ENCODE measurements at places on chromosomes 1 and 21. TPM values are rescaled to one million over a fixed set of nuclear protein-coding genes. Genes with fewer than 3 reads are reported as not detected.

GRCh38 chr1:35845766-35846165 is 37.2 kb upstream of the AGO1 start:
- DNase-seq = no peak

Gene ELF3
- polyA plus RNA-seq = 0.11 TPM

Gene TEX50
- polyA plus RNA-seq = not detected

- DNase-seq = peak; percentile 63
These were observed 16.4 kb downstream of the ATP1A2 start for GRCh38 chr1:160131803-160132565.

DNA sequence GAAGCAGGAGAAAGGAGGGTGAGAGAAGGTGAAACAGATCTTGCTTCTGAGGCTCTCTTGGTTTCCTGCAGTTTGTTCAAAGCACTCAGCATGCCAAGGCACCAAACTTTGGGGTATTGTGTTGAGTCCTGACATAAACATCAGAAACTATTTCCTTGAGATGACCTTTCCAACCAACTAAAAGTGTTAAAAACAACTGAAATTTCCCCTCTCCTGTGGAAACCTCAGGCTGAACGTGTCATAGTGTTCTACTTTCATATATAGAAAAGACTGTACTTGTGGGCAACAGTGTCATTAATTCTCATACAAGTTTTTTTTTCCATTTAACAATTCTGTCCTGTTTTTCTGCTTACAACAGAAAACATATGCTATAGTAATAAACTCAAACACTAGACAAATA is 6.3 kb upstream of the LYST start:
- DNase-seq = no peak

Gene PLEKHN1
- polyA plus RNA-seq = 0.14 TPM

DNA sequence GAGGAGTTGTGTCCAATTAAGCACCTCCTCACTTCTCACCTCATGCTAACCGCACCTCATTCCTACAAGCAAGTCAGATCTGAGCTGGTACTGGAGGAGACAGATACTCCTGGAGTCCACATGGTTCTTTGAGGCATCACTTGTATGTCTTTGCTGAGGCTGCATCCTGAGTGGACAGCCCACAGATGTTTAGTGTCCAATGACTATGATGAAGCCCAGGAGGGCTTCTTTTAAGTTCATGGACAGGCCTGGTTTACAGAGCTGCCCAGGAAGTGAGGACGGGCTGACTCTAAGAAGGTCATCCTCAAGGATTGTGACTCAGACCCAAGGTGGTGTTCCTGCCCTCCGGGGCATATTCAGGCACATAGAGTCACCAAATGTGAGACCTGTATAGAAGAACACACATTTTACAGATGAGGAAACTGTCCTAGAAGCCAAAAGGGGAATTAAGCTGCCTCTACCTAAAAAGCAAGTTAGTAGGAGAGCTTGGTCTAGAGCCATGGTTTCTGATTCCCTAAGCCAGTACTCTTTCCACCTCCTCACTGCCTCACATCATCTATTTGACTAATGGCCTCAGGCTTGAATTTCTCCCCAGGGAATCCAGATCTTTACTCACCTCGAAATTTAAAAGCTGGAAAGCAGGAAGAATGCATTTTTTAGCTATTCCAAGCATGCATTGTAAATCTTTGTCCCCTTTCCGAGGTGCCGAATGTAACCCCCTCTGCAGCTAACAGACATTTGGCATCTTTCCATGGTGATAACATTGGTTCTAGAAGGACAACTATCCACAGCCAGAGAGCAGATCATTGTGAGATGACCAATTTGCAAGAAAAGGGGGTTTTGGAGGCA is 228.1 kb downstream of the OMA1 start:
- DNase-seq = no peak

Gene FAM72C
- polyA plus RNA-seq = 0.14 TPM

DNA sequence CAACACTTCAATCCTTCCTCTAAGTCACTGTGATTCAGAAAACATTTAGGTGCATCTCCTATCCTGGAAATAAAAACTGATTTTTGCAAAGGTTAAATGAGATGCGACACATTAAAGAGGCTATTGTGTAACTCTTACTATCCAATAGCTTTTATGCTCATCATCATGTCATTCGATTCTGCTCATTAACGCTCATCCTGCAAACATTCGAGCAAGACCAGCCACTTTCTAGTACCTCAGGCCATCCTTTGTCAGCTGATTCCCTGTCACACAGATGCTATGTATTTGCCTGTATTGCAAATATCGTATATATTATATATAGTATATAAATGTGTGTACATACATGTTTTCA is 131.6 kb downstream of the TLR5 start:
- DNase-seq = no peak

Gene LCE2C
- not detected for polyA plus RNA-seq

GRCh38 chr21:46561445-46562090 is 43.3 kb downstream of the S100B start:
- no peak for DNase-seq

DNA sequence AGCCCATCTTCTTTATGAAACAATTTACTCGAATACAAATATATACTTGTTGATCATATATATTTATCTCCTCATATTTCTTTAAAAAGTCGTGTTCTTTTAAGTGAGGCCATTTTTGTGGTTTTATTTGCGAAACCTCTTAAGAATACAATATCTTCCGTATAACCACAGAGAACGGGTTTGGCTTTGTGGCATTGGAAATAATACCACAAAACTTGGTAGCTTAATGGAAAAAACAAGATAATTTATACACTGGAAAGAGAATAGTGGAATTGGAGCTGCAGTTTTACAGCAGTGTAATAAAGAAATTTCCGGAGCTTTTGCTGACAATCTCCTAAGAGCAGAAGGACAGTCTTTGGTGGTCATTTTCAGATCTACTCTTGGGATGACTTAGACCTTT is 29.4 kb downstream of the PTGFR start:
- DNase-seq = no peak

Gene KRTAP7-1
- not detected for polyA plus RNA-seq

DNA sequence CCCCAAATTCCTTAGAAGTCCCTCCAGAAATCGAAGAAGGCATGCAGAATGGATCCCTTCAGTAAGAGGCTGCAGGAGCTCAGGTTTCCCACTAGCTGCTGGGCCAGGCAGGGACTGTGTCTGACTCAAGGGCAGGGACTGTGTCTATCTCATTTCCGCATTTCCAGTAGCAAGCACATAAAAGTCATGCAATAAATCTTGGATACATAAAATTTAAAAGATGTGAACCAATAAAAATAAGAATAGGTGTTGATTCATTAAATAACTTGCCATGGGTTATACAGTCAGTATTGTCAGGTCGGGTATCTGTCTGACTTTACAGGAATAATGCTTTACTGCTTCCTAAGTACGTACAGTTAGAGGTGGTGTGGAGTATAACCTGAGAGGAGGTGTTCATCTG is 15.2 kb downstream of the PM20D1 start:
- DNase-seq = no peak

- DNase-seq = no peak
These were observed 179.0 kb downstream of the EIF4G3 start for GRCh38 chr1:20997602-20998224.

DNA sequence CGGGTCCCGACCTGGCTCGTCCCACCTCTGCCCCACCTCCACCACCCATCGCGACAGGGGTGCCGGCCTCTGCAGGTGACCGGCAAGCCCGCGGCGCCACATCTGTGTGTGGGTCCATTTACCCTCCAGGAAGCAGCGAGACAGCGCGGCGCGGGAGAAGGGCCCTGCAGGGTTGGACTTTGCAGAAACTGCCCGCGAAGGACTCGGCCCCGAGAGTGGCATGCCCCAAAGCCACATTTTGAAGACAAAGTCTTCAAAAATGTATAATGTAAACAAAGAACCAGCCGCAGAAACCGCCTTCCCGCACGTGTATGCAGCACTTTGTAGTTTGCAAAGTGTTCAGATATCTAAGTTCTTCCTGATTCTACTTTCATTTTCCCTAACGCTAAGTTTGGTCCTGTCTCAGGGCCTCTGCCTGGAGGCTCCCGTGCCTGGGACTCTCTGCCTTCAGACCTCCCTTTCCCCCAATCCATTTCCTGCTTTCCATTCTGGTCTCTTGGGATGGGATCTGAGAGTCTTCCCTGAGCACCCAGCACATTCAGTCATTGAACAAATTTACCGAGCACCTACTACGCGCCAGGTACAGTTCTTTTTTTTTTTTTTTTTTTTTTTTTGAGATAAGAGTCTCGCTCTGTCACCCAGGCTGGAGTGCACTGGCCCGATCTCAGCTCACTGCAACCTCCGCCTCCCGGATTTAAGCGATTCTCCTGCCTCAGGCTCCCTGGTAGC is 524 bp upstream of the TMCO4 start:
- peak; percentile 82 for DNase-seq

DNA sequence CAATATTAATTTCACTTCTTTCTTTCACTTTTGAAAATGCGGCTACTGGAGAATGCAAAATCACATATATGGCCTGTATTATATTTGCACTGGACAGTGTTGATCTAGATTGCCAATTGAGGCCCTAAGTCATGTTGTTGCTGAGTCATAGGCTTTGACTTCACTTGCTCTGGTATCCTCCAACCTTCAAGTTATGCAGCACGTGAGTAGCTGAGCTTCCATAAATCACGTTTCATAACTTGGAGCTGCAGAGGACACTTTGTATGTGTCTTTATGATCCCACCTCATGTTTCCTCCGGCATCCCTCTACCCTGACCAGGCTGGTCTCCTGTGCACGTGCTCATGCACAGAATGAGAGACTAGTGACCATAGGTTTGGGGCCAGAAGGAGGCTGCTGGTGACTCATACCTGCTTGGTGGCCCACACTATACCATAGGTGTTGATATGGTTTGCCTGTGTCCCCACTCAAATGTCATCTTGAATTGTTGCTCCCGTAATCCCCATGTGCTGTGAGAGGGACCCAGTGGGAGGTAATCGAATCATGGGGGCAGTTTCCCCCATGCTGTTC is 103.0 kb upstream of the TSPAN2 start:
- no peak for DNase-seq

DNA sequence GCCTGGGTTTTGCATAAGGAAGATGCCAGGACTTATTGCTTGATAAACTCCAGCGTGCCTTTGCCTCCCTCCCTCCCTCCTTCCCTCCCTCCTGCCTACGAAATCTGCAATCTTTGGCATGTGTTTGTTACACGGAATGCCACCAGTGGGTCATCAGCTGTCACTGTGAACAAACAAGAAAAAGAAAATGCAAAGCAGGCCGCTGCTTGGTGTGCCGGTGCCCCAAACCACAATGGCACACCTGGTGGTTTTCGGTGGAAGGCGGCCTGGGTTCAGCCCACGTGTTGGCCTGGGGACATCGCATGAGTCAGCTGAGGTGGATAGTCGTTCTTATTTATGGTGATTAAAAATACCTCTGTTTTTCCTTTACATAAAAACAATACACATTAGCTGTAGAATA is 16.3 kb upstream of the IFNLR1 start:
- DNase-seq = no peak

DNA sequence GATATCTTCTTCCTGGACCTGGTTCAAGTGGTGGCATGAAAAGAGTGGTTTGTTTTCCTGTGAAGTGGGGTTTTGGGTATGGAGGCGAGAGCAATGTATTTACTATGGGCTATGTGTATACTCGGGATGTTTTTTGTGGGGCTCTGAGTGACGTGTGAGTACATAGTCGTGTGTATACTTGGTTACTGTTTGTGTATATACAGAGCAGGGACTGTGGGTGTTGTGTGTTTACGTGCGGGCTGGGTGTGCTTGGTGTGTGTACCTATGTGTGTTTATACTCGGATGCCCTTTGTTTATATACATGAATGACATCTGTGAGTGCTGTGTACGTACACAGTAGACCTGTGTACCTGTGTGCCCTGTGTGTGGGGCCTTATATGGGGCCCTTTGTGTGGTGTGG is 50.0 kb downstream of the YARS1 start:
- DNase-seq = peak; percentile 7

DNA sequence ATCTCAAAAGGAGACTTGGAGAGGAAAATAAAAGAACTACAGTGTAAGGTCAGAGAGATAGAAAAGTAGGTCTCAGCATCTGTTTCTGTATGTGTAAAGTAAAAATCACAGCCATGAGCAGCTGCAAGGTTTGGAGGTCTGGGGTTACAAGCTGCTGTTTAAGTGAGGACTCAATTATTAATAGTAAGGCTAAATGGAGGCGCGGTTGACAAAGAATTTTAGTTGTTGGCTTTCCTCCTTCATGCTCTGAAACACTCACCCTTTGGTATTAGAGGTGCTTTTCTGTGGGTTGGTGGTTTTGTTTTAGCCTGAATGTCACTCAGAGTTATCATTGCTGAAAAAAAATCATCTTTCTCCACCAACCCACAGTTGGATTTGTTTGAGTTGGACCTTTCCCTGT is 59.8 kb upstream of the HAO2 start:
- DNase-seq = no peak

Measured in right cardiac atrium (tissue), 5 donors.